Aorta (tissue), 5 donors: ENCODE measurements at places on chromosomes 4 and X.

GRCh38 chr4:99847362-99847976 is 30.8 kb downstream of the DAPP1 start:
- H3K27ac ChIP-seq = no peak overlapping the region
- H3K36me3 ChIP-seq = no peaks in the 10 kb centered on the region
- H3K27me3 ChIP-seq = no peaks in the 10 kb centered on the region
- no peak overlapping the region for H3K4me3 ChIP-seq
- no peak for DNase-seq
- peaks cover 3% of the 10 kb centered on the region for H3K4me1 ChIP-seq

DNA sequence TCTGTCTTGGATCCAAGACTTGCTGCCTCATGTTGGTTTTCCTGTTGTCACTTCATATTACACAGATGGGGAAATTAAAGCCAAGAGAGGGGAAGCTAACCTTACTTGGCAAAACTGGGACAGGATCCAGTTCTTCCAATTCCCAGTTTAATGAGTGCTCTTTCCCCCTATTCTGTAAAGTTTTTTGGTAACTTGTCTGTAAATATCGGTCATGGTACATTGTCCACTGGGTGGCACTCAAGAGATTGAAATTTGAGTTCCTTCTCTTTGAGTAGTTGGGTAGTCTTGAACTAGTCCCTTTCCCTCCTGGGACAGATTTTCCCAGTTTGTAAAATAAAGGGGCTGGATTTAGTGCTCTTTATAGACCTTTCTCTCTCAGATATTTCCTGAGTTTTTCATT is 12.4 kb upstream of the EOLA2 start:
- no peaks in the 10 kb centered on the region for H3K4me1 ChIP-seq
- H3K27me3 ChIP-seq = no peaks in the 10 kb centered on the region
- no peaks in the 10 kb centered on the region for H3K36me3 ChIP-seq
- no peak overlapping the region for H3K4me3 ChIP-seq
- DNase-seq = no peak

GRCh38 chr4:3458371-3458770 is 4.7 kb upstream of the DOK7 start:
- no peak overlapping the region for H3K4me3 ChIP-seq
- DNase-seq = no peak
- no peaks in the 10 kb centered on the region for H3K27me3 ChIP-seq
- H3K27ac ChIP-seq = no peak overlapping the region
- H3K4me1 ChIP-seq = no peaks in the 10 kb centered on the region

DNA sequence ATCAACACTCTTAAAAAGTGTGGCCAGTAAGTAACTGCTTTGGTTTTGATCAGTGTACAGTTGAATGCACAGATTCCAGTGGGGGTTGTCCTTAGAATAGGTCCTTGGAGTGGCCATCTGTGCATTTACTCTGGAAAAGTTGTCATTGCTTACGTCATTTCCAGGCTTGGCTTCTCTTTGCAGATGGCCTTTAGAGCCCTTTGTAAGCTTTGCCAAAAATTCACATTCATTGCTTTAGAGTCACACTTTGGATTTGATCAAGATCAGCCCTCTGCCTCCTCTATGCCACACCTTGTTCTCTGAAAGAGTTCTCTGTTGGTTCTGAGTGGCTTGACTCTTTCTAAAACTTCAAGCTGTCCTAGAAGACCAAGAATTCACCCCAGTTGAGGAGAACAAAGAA is 83.9 kb downstream of the MAMLD1 start:
- DNase-seq = no peak
- H3K27me3 ChIP-seq = no peaks in the 10 kb centered on the region
- no peak overlapping the region for H3K27ac ChIP-seq
- no peak overlapping the region for H3K4me3 ChIP-seq
- H3K4me1 ChIP-seq = no peaks in the 10 kb centered on the region
- H3K36me3 ChIP-seq = no peaks in the 10 kb centered on the region

DNA sequence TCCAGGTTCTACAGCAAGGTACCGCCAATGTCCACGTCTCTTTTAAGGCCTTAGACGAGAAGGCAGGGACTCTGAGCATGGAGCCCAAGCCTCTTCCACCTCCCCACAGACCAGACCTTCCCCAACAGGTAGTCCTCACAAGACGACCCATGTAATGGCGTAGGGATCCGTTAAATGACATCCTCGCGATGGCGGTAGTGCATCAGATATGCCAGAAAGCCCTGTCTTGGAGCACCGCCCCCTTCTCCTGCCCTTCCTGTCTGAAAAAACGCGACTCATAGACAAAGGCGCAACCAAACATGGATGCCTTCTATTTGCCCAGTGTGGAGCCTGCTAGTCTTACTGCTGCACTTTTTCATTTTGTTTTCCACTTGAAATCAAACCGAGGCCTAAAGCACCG is 185.4 kb downstream of the OR13H1 start:
- DNase-seq = peak; percentile 91
- peak overlapping the region; percentile 19 for H3K4me3 ChIP-seq
- H3K4me1 ChIP-seq = no peaks in the 10 kb centered on the region
- H3K27me3 ChIP-seq = no peaks in the 10 kb centered on the region
- no peak overlapping the region for H3K27ac ChIP-seq
- no peaks in the 10 kb centered on the region for H3K36me3 ChIP-seq

GRCh38 chr4:113355550-113356371 is 306.3 kb downstream of the ANK2 start:
- DNase-seq = no peak
- H3K36me3 ChIP-seq = no peaks in the 10 kb centered on the region
- H3K27me3 ChIP-seq = no peaks in the 10 kb centered on the region

DNA sequence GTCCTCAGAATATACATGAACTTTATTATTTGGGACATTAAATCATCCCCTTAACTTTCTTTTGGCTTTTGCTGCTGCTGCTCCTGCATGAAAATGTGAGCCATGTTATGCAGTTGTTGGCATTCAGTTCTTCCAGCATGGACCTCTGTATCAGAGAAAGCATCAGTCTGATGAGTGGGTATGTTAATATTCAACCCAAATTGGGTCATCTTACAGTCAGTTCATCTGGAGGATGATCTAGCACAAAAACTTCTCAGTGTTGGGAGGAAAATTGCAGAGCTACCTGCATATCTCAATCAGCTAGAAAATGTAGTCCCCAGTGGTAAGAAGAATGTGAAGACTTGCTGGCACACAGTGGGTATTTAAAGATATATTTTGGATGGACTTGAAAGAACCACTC is 96.7 kb downstream of the IL1RAPL2 start:
- no peaks in the 10 kb centered on the region for H3K4me1 ChIP-seq
- H3K4me3 ChIP-seq = no peak overlapping the region
- no peak overlapping the region for H3K27ac ChIP-seq
- H3K36me3 ChIP-seq = no peaks in the 10 kb centered on the region
